ENCODE measurements at places on chromosomes 3 and 15.

- no peak for DNase-seq
Observed at GRCh38 chr3:20458994-20459716, 273.1 kb upstream of the SGO1 start.

GRCh38 chr15:49045751-49046219, 461 bp downstream of the SECISBP2L start:
- DNase-seq = no peak

DNA sequence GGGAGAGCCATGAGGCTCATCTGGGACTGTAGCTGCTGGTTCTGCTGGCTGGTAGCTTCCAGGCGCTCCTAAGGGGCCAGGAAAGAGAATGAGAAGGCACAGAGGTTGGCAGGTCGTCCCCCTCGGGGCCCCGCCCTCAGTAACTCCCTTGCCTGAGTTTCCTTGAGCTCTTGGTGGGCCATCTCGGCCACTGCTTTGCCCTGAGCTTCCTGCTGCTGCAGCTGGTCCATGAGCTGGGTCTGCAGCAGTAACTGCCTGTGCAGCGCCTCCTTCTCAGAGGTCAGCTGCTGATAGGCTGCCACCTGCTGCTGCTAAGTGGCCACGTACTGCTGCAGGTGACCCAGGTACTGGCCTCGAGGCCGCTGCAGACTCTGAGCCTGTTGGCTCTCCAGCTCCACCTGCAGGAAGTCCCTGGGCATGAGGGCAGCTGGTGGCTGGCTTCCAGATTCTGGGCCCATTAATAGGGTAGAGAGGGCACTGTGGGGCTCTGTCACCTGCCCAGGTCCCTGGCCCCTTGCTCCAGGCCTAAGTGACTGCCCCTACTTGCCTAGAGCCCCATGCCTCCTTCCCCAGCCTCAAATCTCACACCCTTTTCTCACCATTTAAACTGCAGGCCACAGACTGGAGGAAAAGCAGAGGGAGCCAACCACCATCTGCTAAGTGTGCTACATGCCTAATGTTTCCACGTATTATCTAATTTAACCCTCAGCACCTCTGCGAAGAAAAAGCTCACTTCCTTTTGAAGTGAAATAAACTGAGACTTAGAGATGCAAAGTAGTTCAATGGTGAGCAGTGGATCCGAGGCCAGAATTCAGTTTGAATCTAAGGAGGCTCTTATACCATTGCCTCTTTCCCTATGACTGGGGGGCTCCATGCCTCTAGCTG, 10.8 kb upstream of the VPS33B start:
- no peak for DNase-seq

DNA sequence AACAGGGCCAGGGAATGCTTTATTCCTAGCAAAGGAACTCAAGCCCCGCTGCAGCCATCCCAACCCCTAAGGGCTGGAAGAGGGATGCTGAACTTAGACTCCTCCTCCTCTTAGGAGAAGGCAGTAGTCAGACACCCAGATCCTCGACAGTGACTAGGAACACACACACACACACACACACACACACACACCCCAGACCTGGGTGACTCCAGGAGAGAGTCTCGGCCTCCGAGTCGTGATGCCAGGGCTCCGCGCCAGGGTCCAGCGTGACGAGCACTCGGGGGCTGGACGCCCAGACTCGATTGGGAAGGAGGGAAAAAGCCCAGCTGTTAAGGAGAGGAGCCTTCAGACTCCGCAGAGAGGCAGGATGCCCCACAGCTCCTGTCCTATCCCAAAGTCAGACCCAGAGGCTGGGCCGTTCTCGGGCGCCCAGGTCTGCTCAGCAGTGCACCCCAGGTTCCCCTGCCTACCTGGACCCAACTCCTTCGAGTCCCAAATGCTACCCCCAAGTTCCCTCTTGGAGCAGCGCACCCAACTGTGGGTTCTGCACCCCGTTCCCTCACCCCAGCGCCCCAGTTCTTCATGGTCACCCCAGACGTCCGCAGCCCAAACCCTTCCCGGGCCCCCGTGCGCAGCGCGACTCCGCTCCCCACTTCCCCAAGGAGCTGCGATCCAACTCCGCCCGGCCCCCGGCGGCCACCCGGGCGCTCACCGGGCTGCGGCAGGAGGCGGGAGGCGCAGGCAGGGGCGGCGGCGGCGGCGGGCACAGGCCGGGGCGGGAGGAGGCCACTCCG, 421 bp downstream of the BMF start:
- no peak for DNase-seq

GRCh38 chr3:151351219-151351618, 21.9 kb upstream of the P2RY13 start:
- DNase-seq = no peak

DNA sequence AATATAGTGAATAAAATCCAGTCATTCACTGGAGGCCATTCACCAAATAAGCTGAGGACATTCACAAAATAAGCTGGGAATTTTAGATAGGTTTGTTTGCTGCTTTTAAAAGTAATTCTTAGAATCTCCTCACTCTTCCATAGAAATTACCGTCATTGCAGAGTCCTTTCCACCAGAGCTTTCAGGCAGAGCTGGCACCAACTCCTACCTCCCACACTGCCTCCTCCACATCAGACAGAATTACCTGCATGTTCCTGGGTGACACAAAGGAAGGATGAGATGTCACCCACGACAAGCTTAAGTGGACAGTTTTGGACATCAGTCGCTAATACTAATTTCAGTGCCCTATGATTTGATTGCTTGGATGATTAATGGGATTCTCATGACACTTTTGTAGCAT, 1113.2 kb downstream of the IGSF11 start:
- no peak for DNase-seq

DNA sequence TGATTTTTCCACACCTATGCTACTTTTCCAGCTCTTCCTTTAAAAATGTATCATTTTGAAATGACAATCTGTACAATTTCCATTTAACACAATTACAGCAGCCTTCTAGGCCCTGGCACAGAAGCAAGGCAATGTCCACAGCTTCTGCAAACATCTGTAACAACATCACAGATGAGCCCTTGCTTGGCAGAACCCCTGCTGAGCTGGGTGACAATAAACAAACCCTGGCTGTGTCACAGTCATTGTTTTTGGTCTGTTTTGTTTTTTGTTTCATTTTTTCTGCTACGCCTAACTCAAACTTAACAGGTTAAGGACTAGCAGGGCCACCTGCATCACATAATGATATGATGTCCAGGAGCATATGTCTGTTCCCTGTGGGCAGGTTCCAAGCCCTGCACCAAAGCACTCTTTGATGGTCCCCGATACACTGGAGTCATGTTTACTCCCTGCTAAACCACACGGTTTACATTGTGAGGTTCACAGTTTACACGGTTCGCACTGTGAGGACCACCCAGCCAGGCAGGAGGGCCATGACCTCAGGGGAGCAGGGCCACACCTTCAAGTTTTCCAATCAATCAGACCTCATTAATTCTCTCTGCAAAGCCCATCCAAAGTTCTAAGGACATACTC, 186.8 kb upstream of the CHRNA7 start:
- DNase-seq = no peak

GRCh38 chr15:99312794-99313193, 61.5 kb downstream of the LRRC28 start:
- DNase-seq = no peak

DNA sequence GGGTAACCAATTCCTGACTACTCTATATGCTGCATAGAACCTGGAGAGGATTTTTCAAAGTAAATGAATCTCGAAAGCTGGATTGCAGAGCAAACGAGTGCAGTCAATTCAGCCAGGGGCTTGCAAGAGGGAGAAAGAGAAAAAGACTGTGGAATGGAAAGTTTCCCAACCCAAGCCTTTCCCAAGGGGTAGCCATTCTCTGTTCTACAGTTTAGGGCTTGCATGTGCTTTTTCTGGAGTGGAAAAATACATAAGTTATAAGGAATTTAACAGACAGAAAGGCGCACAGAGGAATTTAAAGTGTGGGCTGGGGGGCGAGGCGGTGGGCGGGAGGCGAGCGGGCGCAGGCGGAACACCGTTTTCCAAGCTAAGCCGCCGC, 511 bp upstream of the RARB start:
- no peak for DNase-seq

DNA sequence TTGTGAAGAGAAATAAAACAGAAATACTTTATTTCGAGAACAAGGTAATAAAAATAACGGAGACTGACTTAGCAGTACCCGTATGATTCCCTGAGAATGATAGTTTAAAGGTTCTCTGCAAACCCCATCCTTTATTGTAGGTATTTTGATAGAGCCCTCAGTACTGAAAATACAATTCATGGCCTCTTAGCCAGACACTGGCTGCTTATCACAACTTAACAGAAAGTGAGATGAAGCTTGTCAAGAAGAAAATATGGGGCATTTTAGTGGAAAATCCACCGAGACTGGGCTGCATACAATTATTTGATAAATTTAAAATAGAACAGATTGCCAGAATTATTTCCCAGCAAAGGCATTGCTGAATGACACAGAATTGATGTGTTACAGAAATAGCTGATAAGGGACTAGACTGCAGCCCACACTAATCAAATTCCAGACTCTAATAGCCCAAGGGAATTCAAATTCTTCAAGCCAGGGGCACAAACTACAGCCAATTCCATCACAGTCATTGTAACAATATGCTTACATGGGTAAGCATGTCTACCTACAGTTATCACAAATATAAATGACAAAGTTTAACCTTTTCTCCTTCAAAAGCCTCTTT, 521.9 kb downstream of the PLOD2 start:
- DNase-seq = no peak

DNA sequence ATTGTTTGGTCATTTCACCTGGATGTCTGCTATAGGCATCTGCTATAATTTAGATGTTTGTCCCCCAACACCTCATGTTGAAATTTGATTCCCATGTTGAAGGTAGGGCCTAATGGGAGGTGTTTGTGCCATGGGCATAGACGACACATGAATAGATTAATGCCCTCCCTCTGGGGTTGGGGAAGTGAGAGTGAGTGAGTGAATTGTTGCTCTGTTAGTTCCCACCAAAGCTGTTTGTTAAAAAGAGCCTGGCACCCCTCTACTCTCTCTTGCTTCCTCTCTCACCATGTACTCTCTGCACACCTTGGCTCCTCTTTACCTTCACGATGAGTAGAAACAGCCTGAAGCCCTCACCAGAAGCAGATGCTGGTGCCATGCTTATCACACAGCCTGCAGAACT, 23.9 kb upstream of the SORD start:
- DNase-seq = no peak

- no peak for DNase-seq
Observed at GRCh38 chr3:157225001-157225400, 65.1 kb upstream of the CCNL1 start.

DNA sequence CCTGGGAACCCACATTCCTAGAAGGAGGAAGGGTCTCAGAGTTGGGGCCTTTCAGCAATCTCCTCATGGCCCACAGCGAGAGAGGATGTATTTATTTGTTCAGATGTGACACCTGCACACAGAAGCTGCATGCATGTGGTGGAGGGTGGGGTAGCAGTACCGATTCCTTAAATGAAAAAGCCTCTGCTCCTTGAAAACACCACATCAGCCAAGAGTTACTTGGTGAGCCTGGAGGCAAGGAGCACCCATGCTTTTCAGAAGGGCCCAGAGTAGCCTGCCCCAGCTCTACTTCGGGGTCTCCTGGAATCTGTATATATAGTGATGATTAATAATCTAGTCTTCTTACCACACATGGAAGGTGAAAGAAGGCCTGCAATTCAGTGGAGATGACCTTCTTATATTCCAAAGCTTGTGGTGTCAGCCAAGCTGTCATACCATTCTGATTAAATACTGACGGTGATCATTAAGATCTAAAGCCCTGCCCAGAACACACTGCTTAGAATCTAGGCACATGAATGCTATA, 33.5 kb downstream of the SEMA6D start:
- DNase-seq = no peak

DNA sequence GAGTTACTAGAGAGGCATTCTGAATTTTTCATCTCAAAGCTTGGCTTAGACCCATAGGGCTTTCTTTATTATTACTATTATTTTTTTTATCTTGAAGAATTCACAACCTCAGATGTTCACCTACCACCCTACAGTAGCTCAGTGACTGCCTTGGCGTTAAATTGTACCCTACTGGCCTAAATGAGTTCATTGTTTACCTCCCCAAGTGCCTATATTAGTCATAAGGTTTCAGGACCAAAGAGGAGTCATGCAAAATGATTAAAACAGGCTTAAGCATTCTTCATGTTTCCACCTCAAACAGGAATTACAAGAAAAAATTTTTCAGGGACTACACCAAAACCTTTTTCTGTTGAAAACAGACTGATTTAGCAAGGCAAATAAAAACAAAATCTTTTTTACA, 751.5 kb downstream of the SQOR start:
- DNase-seq = no peak

GRCh38 chr3:12253516-12254343, 35.1 kb upstream of the PPARG start:
- no peak for DNase-seq

GRCh38 chr3:176687754-176688153, 509.5 kb downstream of the TBL1XR1 start:
- no peak for DNase-seq

- no peak for DNase-seq
Observed at GRCh38 chr15:91605576-91605975, 247.9 kb upstream of the SLCO3A1 start.

DNA sequence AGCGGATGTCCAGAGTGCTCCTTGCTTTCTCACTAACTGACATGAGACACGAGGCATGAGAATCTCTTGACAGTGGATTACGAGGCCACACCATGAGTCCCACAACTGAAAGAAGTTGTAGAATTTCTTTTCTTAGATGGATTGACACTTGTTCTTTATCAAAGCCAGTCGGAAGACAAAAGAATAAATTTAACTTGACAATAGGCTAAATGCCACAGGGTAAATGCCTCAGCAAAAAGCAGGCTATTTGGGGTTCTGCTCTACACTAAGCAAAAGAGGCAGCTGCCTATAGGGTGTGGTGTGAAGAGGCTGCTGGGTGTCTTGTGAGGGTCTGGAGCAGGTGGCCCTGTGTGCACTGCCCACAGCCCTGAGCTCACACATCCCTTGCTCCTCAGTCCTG, 135.1 kb upstream of the SEMA6D start:
- no peak for DNase-seq

DNA sequence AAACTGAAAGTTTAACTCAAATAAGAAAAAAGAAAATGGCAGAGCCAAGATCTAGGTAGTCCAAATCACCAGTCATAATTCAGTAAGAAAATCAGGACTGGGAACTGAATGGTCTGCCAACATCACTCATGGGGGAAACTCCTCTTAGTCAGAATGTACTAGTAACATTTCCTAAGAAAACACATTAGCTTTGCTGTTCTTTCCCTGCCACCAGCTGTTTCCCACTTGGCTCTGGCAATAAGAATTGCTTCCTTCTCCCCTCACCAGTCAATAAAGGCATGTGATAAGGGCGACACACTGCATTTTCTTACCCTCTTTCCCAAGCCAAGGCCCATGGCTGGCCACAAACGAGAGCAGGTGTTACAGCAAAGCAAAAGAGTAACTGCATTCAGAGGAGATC, 46.1 kb downstream of the PIK3R4 start:
- DNase-seq = no peak

- DNase-seq = no peak
Observed at GRCh38 chr3:131050001-131050400, 23.3 kb downstream of the NEK11 start.

DNA sequence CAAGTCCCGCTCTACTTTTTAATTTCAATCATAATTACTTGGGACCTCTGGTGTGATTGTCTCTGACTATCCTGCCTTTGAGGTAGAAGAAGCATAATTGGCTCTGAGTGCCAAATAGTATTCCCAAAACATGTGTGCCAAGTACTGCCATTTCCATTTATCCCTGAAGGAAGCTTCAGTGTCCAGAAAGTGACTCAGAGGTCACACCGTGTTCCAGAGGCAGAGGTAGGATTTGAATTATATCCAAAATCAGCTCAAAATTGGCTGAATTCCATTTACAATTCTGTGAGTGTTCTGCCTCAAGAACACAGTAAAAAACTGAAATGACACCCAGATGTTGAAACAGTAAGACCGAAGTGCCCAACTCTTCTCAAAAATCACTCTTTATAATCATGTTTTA, 255.3 kb downstream of the RSL24D1 start:
- DNase-seq = no peak

- no peak for DNase-seq
Observed at GRCh38 chr3:9669720-9670432, 20.6 kb downstream of the MTMR14 start.

Data from activated CD8-positive, alpha-beta memory T cell treated with anti-CD3 and anti-CD28 coated beads for 1 hour (primary cell).